ENCODE measurements at places on chromosomes 1 and 21.

GRCh38 chr1:234956821-234957329 lies 171.8 kb downstream of the TOMM20 start:
- DNase-seq: no peak

DNA sequence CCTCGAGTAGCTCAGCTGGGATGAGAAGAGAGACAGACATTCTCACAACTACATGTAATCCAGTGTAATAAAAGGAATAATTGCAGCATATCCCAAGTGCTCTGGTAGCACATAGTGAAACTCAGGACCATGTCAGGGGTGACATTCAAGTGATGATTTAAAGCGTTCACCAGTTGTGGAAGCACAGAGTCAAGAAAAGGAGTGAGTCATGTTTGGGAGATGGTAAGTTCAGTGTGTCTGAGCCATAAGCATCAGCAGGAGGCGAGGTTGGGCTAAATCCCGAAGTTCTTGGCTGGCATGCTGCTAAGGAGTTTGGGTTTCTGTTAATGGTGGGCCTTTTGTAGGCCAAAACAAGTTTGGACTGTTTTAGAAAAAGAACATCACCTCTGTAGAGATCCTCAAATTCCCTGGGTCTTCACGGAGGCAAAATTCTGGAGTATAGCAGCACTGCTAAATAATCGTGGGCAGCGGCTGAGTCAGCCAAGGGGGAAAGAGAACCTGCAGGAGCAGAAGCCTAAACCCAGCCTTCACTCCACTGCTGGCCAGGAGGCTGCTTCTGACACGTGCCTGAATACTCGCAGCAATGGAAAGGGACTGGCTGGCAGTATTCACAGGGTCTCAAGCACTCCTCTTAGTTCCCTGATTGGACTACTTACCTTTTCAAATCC lies 7.2 kb upstream of the NHLH1 start:
- no peak for DNase-seq

- DNase-seq: no peak
These were observed 237.1 kb downstream of the AMY1C start for GRCh38 chr1:103986792-103987191.

- peak; percentile 72 for DNase-seq
These were observed at the start of the genes NIT1 and PFDN2 for GRCh38 chr1:161117759-161118581. Gene NIT1, plus strand, starts transcription at chr1:161118105. Its CDS starts 72 bp downstream, at chr1:161118177. Gene PFDN2, minus strand, starts transcription at chr1:161118037. Its CDS starts 11 bp downstream, at chr1:161118026.

GRCh38 chr1:54488065-54488750 lies 59.8 kb upstream of the ACOT11 start:
- peak; percentile 82 for DNase-seq

- no peak for DNase-seq
These were observed 42.0 kb downstream of the LAMC1 start for GRCh38 chr1:183065168-183065706.

DNA sequence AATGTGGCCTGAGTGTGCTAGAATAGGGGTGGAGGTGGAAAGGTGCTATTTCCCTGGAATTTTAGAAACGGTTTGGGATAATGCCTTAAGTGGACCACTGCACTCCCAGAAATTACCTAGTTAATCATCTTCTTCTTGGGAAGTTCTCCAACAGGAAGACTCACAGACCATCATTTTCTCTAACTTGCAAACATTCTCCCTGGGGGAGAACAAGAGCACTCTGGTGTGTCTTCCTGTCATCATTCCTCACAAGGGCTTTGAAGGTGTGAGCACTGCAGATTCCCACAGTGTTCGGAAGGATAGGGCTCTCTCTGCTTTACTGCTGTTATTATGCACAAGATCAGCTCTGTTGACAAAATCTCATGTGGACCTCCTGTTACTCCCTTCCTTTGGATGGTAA lies 54.9 kb upstream of the TSPAN2 start:
- no peak for DNase-seq

- DNase-seq: no peak
These were observed 1.8 kb upstream of the DMBX1 start for GRCh38 chr1:46487818-46488218.

- DNase-seq: no peak
These were observed 71.0 kb upstream of the KLHDC7A start for GRCh38 chr1:18409609-18410237.

DNA sequence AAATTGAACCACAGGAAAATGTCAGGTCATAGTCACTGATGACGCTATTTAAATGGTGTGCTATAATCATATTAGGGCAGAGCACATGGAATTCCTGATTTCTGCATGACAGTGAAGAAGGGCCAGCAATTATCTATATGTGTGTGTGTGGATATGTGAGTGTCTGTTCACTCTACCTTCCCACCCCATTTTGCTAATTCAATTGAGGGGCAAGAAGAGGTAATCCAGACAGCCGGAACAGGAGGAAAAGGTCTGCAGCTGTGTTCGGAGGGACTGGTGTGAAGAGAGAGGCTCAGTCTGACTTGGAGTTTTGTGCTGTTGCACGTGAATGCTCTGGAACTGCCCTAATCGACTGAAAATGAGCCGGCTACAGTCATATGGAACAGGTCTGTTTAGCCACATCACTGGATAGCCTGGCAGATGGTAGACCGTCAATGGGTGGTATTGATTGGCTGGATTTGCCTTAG lies 5.1 kb upstream of the ELAVL4 start:
- no peak for DNase-seq
